ENCODE measurements at places on chromosomes 3 and 15.

DNA sequence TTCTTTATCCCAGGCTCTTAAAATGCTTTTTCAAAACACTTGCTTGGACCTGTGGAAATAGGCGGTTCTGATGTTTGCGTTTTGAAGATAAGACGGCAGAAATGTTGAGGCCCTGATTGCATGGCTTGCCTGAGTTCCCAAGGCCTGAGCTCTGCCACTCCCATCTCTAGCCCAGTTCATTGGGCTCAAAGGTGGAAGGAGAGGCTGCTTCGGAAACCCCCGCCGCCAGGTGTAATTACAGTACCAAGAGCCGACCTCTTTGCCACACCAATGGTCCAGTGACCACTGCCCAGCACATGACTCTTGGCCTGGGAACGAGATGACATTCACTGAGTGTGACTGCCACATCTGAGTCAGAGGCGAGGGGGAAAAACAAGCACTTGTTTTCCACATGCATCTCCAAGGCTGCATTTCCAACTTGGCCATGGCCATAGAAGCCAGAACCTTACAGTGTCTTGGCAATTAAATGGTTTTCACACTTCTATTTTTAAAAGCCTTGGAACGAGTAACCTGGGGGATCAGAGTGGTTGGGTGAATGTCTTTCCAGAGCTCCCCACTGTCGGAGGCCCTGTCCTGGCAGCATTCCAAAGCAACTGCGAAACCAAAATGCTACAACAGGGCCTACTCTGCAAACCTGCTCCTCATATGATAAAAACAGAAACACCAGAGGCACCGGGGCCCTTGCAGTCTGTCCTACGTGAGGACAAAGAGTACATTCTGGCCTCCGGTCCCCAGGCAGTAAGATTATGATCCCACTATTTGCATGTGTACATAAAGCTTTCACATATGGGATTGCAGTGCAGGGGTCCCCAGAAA lies 63.8 kb upstream of the CGNL1 start:
- peak; percentile 21 for DNase-seq

- no peak for DNase-seq
Measured at GRCh38 chr3:9101286-9101685, 138.0 kb upstream of the RAD18 start.

DNA sequence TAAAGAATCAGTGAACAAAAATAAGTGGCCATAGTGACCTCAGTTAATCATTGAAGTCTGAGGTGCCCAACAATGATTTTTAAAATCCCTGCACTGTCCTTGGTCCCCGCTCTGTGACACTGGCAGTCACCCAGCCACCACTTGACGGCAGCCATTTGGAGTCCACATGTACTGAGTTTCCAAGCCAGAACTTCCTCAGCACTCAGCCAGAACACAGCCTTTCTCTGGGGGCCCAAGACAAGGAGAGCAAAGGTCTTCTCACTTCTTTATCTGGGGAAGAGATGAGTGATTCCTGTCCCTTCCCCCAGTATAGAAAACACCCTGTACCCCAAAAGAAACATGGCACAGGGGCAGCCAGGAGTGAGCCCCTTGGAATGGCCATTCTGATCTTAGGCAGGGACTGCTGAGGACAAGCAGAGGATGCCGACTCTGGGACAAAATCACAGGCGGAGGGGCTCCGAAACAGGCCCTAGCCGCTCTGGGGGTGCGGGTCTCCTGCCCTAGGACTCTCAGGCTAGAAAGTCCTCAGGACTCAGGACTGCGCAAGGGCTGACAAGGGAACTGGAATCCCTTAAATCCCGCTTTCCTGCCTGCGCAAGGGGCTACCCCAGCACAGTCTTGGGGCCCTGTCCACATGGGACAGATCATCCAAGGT lies 12.8 kb downstream of the PAK6 start:
- DNase-seq, result no peak

GRCh38 chr3:10253731-10254130 lies 5.5 kb downstream of the TATDN2 start:
- DNase-seq, result no peak

DNA sequence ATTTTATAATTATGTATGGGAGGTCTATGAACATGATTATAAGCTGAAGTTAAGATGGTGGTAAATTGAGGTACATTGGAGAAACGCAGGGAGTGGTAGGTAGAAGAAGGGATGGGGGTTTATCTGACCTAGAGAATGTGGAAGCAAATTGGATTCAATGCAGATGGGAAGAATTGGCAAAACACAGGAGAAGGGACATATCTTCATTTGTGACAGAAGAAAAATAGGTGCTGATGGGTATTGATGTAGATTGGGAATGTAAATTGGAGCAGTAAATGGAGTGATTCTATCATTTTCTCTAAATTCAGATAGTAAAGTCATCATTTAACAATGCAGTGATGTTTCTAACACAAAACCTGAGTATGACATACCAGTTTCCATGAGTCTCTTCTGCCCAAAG lies 39.7 kb upstream of the AADAC start:
- DNase-seq, result no peak

All from renal cortical epithelial cell (primary cell).